ENCODE measurements at places on chromosomes 3 and 15.

GRCh38 chr3:9163289-9163688, 86.2 kb downstream of the SRGAP3 start:
- DNase-seq: no peak

GRCh38 chr3:88267847-88268246, 118.1 kb downstream of the C3orf38 start:
- DNase-seq: no peak

DNA sequence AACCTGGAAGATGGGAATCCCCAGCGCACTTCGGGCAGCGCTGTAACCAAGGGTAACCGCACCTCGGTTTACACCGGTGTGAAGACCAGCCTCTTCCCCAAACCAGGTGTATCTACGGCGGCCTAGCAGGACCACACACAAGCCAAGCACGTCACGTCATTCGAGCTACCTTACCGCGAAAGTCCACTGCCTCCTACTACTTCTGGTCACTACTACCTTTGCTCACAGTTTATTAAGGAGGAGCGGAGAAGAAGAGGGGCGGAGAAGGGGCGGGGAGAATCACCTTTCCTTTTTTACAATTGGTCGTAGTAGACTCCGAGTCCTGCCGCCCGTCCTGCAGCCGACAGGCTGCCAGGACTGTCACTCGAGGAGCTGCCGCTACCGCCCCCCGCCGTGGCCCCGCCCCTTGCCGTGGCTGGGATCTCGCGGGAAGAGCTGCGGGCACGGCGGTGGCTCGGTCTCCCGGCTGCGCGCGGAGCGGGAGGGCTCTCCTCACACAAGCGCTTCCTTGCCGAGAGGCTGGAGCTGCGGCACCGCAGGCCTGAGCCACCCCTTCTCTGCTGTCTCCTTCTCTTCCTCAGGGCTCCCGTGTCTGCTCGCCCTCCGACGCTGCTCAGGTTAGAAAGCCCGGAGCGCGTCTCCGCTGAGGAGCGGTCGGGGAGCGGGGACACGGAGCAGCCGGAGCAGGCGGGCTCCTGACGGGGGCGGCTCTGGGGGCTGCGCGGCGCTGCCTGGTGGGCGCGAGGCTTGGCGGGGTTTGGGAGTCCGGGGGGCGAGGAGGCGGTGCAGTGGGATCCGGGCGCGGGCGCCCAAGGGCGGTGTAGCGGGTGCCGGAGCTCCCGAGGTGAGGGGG, at the start of gene GLCE:
Gene GLCE, plus strand, starts transcription at position 495 of the 853 bp plus-strand sequence. CDS start 95,172 bp downstream, outside the sequence.
- DNase-seq: peak; percentile 93

DNA sequence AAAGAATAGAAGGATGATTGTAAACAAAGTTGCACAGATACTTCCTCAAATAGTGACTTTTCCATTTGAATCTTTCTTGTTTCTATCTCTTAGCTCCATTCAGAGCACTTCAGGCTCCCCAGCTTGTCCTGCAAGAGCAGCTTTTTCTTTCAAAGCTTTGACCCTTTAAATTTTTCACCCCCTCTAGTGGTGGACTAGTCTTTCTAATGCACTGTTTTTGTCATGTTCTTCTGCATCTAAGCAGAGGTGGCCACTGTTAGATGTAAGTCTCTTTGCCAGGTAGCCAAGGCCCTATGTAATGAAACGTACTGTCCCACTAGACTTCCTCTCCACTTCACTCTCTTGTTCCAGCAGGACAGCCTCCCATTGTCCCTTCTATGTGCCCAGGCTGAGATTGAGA, 74.0 kb upstream of the MANF start:
- DNase-seq: peak; percentile 23

DNA sequence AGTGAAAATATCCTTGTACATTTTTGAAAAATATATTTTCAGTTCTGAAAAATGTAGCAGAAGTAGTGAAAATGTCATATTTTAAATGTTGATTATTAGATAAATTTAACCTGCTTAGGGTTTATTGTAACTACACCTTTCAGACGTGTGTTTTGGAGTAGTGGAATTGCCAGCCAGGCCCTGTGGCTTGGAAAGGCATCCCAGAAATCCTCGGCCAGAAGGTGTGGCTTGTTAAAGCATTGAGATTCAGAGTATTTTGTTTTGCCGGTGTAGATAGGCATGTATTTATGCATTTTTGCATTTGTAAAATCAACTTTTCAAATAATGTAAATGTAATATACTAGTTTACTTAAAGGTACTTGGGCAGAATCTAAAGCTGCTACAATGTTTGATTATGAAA, 7.0 kb downstream of the EBLN2 start:
- no peak for DNase-seq

DNA sequence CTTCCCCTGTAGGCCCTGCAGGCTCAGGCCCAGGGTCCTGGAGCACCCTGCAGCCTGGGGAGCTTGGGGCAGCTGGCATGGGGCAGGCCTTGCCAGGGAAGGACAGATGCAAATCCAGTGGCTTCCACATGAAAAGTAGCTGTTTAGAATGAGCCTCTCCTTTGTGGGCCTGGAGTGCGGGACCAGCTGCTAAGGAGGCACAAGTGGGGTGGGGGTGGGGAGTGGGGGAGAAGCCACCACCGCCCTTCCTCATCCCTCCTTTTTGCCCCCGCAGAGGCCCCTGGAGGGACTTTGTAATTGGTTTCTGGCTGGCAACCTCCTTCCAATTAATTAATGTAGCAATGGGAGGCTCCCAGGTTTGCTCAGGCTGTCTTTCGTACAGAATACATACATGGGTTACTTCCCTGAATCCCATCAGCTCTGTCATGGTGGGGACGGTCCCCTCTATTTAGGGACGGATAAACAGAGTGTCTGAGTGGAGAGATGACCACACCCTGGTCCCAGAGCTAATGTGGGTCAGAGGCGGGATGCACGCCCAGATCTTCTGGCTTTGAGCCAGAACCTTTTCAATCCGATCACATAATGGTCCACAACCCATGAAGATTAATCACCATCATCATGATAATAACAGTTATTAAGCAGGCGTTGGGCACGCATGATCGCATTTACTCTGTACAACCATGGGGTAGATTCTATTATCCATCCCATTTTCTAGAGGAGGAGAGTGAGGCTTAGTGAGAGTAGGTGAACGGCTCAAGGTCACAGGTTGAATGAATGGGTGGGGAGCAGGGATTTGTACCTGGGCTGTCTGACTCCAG, 6.2 kb downstream of the CORO2B start:
- no peak for DNase-seq

- DNase-seq: no peak
Measured at GRCh38 chr3:142983318-142983717, 18.1 kb upstream of the U2SURP start.

GRCh38 chr15:37084602-37085001, 15.7 kb downstream of the MEIS2 start:
- DNase-seq: no peak

Data from NCI-H460 (cell line).